ENCODE measurements at places on chromosomes 3 and 15.

- DNase-seq: peak; percentile 57
Measured at GRCh38 chr15:91706322-91707032, 147.0 kb upstream of the SLCO3A1 start.

DNA sequence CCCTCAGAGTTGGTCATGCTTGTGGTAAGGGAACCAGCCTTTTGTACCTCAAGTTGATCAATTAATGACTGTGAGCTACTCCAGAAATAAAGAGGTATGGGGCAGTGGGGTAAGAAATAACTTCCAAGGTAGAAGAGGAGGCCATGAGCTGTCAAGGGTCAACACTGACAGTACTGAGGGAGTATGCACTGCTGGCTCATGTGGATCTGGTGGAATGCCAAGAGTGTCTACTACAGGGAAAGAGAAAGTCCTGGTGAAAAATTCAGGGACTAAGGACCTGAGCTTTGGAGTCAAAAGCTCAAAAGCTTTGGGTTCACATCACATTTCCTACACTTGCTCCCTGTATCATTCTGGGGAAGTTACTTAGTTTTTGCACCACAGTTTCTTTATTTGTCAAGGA, 154.9 kb downstream of the SEMA6D start:
- no peak for DNase-seq

GRCh38 chr3:178804606-178805005, 267.0 kb downstream of the ZMAT3 start:
- DNase-seq: no peak

GRCh38 chr15:55403531-55403930, 4.6 kb downstream of the CCPG1 start:
- peak; percentile 35 for DNase-seq

DNA sequence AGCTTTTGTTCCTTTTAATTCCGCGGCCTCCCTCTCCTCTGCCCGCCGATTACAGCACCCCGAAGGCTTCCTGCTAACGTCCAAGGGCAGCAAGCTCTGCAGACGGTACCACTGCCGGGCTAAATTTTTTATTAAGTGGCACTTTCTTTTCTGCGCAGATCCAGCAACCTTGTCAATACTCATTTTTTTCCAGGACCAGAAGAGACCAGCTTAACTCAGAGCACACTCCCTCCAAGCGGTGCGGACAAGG, 542 bp upstream of the MEIS2 start:
- DNase-seq: no peak

DNA sequence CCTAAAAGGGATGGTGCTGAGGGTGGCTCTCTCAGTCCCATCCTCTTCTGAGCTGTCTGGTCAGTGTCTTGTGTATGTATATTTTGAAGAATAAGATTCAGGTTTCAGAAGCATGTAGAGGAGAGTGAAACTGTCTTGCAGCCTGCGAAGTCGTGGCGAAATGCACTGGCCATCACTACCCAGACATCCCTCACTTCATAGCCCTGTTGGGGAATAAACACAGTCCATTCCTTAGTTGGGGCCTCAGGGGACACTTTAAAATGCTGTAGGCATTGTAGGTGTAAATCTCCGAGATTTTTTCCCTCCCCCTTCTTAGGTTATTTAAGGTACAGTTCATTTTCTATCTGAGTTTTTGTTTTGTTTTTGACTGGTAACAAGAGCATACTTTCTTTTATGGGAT, 93.8 kb downstream of the DNASE1L3 start:
- no peak for DNase-seq

- DNase-seq: peak; percentile 18
Measured at GRCh38 chr3:165854696-165855095, 17.5 kb upstream of the BCHE start.

Data from fibroblast of skin of right quadriceps (primary cell).